Placental pericyte (primary cell): ENCODE measurements at places on chromosomes 12 and 14. TPM values are rescaled to one million over a fixed set of nuclear protein-coding genes. Genes with fewer than 3 reads are reported as not detected.

GPR135 gene
- 3.3 and 4.2 TPM in 2 replicates for total RNA-seq

PTPN21 gene
- total RNA-seq = 11.6 and 14.5 TPM in 2 replicates

BHLHE41 gene
- 0.66 and 1.6 TPM in 2 replicates for total RNA-seq

SDS gene
- not detected in 2 replicates for total RNA-seq

SLC2A3 gene
- 59.0 and 73.7 TPM in 2 replicates for total RNA-seq

KLRK1 gene
- not detected in 2 replicates for total RNA-seq

TAS2R50 gene
- 3.9 and 4.6 TPM in 2 replicates for total RNA-seq

PMCH gene
- total RNA-seq = not detected in 2 replicates

SYT10 gene
- total RNA-seq = not detected in 2 replicates

CPM gene
- 1.5 and 7.3 TPM in 2 replicates for total RNA-seq

TSPAN19 gene
- not detected in 2 replicates for total RNA-seq

FAM181A gene
- not detected in 2 replicates for total RNA-seq

ZNF605 gene
- 10.1 and 10.7 TPM in 2 replicates for total RNA-seq

TRHDE gene
- total RNA-seq = 0.66 and 6.3 TPM in 2 replicates

LRRIQ1 gene
- 0.29 TPM in 1 of 2 replicates, not detected in the other for total RNA-seq

ALKBH1 gene
- 9.8 and 12.6 TPM in 2 replicates for total RNA-seq

OR4N2 gene
- not detected in 2 replicates for total RNA-seq

ANO2 gene
- total RNA-seq = not detected in 2 replicates

GPHN gene
- total RNA-seq = 2.6 and 6.2 TPM in 2 replicates

ACSS3 gene
- 2.6 and 7.7 TPM in 2 replicates for total RNA-seq

ST8SIA1 gene
- total RNA-seq = under 0.01 TPM in 1 of 2 replicates, not detected in the other

TC2N gene
- total RNA-seq = under 0.01 and 0.14 TPM in 2 replicates

CCDC38 gene
- under 0.01 TPM in 1 of 2 replicates, not detected in the other for total RNA-seq

IRAK4 gene
- 15.3 and 24.8 TPM in 2 replicates for total RNA-seq

SPPL3 gene
- total RNA-seq = 10.5 and 12.0 TPM in 2 replicates

TRAF3 gene
- total RNA-seq = 29.5 and 37.4 TPM in 2 replicates

ESPL1 gene
- 0.66 and 19.0 TPM in 2 replicates for total RNA-seq
